Activated CD4-positive, alpha-beta T cell treated with anti-CD3 and anti-CD28 coated beads, Interleukin-2, amount 50 U/mL, for 4 hours (primary cell): ENCODE measurements at places on chromosomes 4 and X.

DNA sequence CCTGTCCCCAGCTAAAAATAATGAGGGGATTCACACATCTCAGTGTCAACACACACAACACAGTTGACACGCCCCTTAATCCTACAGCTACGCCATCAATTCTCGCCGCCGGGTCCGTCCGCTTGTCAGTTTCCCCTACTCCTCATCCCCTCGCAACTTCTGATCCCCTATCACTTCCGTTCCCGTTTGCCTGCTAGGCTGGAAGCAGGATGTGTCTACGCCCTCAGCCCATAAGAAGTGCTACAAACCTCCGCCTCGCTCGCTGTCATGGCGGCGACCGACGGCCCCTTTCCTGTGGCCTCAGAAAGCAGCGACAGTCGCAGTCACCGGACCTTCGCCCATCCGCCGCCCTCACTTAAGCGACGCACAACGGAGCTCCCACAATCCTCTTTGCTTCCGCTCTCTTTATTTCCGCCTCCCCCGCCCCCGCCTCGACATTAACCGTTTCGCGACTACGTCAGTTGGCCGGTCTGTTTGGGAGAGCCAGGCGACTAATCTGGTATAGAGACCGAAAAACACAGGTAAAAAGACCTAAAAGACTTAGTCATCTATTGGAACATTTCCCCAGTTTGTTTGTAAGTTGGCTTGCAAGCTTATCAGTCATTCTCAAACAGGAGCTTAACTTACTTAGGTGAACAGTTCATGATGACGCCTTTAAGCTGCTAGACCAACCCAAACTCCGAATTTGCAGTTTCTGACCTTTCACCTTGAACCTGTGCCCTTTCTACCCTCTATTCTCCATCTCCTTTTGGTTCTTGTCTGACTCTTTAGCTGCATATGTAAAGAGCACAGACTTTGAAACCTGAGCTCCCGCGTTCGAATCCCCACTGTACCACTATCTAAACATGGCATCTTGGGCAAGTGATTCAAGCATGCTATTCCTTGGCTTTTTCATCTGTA is at the start of gene SLC25A53:
Gene SLC25A53 (minus strand): TSS at position 380 of the 900 bp plus-strand sequence. CDS start 51,752 bp downstream, outside the sequence.
- peak; percentile 66 for DNase-seq

DNA sequence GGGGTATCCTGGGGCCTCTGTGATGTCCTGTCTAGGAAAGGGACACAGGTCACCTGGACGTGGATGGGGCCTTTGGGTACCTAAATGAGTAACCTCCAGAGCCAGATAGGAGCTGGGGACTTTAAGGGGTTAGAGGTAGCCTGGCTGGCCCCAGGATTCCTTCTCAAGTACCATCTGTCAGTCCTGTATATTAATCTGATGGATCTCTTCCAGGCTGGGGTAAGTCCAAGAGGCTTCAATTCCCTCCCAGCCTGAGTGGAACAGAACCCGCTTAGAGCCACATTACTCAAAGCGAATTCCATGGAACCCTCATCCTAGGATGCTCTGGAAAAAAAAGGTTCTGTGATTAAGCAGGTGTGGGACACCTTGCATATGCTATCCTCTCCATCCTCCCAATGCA is 24.8 kb upstream of the MAP3K15 start:
- DNase-seq, result no peak

- no peak for DNase-seq
Observed at GRCh38 chr4:167265231-167265630, 30.9 kb upstream of the SPOCK3 start.

- peak; percentile 3 for DNase-seq
Observed at GRCh38 chr4:15729910-15730533, 27.2 kb downstream of the BST1 start.

- no peak for DNase-seq
Observed at GRCh38 chr4:40140196-40140595, 56.6 kb upstream of the RHOH start.

GRCh38 chrX:69501429-69501828 is 2.7 kb upstream of the NALF2 start:
- DNase-seq, result no peak

DNA sequence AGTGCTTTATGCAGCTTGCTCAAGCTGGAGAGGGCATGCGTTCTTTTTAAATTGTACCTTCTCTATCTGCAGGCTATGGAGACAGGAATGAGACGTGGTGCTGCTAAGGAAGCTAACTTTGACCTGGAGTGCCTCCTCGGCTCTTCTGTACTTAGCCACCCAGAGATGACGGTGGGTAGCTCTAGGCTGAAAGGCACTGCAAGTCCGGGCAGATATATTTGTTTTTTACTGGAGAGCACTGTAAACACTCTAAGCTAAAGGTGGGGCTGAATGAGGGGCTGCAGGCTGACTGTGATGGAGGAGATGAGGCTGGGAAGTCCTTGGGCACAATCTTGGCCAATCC is 12.1 kb downstream of the ELF4 start:
- no peak for DNase-seq

- no peak for DNase-seq
Observed at GRCh38 chr4:78543424-78544125, 8.0 kb upstream of the ANXA3 start.

DNA sequence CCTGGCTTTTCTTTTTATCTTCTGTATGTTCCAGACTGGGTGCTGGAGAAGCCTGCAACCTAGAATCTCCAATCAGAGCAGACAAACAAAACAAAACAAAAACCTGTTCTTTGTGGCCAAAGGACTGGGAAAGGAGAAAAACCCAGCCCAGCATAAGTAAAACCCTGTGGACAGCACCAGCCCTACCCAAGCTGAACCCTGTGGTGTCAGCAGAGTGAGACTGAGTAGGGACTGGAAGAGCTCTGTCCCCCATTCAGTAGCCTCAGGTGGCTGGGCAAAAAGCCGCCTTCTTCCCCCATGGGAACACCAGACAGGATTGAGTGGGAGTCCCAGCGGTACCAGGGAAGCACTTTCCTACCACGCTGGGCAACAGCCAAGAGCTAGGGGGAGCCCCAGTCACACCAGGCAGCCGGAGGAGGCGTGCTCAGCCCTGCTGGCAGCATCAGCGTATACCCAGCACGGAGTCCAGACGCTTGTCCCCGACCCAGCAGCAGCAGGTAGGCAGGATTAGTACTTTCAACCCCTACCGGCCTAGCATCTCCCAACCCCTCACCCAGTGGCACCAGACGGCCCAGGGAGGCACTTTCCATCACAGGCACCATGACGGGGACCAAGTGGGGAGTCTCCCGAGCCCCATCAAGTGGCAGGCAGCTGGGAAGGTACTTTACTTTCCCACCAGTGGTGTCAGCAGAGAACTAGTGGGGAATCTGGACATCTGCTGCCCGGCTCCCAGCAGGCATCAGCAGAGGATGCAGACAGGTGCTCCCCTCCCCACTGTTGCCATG is 8.6 kb upstream of the JADE3 start:
- peak; percentile 45 for DNase-seq

GRCh38 chr4:125021189-125021588 is 293.6 kb upstream of the FAT4 start:
- no peak for DNase-seq

DNA sequence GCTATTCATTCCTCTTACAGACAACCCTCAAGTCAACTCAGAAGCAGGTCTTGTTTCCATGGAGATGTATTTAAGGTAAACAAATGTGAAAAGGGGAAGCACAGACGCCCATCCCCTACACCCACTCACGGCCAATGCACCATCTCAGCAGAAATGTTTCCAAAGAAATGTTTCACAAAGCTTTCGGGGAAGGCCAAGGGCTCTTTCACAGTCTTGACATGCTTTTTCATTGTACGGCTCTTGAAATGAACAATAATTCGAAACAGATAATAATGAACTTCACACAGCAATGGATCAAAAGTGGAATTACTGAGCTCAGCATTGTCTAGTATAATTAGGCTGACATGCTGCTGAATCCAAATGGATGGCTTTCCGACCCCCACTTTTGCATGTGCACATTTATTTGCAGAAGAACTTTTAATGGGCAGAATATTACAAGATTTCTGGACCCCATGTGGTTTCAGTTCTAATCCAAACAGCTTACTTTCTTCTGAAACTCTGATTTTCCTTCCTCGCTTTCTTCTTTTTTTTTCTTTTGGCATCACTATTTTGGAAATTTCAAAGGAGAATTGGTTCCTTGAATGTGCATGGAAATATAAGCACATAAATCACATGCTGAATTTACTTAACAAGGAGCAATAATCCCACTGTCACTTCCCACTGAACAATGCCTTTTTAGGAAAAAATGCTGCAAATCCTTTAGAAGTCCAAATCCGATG is 160.9 kb downstream of the SMIM20 start:
- peak; percentile 46 for DNase-seq

GRCh38 chr4:141132072-141132708 is 1.1 kb downstream of the RNF150 start:
- DNase-seq, result no peak

GRCh38 chrX:141375011-141375760 is 132.9 kb upstream of the SPANXC start:
- DNase-seq, result no peak
